Stimulated activated CD8-positive, alpha-beta memory T cell treated with anti-CD3 and anti-CD28 coated beads, Interleukin-2, amount 100 ng/mL, for 48 hours (primary cell): ENCODE measurements at places on chromosomes 1 and 21.

DNA sequence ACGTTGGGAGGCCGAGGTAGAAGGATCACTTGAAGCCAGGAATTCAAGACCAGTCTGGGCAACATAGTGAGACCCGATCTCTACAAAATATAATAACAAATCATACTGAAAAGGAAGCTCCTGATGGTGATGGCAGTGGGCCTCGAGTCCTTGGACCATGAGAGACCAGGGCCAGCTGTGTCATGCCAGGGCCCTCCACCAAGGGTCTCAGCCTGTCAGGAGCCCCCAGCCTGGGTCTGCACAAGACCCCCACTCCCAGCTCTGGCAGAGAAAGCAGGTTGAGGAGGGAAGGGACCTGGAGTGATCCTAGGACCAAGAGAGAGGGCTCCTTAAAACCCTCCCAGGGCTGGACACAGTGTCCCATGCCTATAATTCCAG, 6.7 kb upstream of the CTRC start:
- no peak for DNase-seq

DNA sequence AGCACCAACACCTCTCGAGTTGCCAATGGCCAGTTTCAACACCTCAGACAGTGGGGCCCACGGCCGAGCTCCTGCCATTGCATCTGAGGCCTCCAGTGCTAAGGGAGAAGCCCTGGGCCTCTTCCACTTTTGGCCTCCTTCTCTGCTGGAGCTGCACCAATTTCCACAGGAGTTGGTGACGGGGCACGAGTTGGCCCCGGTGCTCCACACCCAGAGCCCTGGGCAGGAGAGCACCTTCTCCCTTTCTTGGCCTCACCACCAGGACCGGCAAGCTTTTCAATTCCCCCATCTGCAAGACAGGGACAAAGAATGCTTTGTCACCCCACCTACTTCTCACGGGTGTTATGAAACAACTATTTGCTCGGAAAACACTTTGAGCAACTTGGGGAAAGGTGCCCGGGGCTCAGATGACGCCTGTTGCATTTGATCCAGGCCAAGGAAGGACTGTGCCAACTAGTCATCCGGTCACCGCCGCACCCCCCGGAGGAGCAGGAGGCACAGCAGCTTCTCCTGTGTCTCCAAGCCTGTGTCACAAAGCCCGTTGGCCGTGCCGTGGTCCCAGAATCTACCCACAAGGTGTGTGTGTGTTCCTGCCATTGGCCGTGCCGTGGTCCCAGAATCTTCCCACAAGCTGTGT, 55.2 kb downstream of the TOMM20 start:
- no peak for DNase-seq

DNA sequence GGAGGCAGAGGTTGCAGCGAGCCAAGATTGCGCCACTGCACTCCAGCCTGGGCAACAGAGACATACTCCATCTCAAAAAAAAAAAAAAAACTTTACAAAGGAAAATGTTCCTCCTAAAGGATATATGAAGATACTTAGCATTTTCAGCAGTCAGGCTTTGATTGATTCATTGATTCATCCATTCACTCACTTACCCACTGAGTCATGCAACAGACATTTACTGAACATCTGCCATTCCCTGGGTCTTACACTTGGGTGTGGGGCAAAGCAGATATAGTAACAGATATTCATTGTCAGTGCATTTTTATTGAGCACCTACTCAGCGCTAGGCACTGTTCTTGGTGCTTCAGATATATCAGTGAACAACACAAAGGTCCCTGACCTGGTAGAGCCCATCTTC, 5.6 kb upstream of the LACTBL1 start:
- DNase-seq: no peak

- no peak for DNase-seq
These were observed 24.8 kb upstream of the USH2A start for GRCh38 chr1:216448011-216448510.
